ENCODE measurements at places on chromosomes 12 and 14.
A peak's percentile ranks its signal among the peaks of the same experiment; 100 is the strongest.

DNA sequence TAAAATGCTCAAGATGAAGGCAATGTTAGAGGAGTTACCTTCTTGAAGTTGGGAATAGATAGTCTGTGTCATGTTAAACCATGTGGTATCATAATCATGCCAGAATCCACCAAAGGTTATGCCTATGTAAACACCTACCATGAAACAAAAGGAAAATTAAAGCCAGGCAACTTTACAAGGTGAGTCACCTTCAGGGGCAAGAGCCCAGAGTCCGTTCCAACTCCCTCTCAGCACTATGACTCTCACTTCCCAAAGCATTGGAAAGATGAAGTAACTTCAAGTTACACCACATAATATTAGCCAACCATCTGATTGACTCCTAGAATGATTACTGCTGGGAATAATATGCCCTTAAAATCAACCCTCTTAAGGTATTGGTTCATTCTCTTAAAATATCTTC is 38.5 kb downstream of the CATSPERB start:
- no peak for DNase-seq

DNA sequence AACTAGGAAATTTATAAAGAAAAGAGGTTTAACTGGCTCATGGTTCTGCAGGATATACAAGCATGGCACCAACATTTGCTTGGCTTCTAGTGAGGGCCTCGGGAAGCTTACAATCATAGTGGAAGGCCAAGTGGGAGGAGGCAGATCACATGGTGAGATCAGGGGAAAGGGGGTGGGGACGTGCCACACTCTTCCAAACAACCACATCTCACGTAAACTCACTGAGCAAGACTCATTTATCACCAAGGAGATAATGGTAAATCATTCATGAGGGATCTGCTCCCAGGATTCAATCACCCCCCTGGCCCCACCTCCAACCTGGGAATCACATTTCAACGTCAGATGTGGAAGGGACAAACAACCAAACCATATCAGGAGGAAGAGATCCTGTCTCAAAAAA is 35.8 kb downstream of the NUMB start:
- no peak for DNase-seq

DNA sequence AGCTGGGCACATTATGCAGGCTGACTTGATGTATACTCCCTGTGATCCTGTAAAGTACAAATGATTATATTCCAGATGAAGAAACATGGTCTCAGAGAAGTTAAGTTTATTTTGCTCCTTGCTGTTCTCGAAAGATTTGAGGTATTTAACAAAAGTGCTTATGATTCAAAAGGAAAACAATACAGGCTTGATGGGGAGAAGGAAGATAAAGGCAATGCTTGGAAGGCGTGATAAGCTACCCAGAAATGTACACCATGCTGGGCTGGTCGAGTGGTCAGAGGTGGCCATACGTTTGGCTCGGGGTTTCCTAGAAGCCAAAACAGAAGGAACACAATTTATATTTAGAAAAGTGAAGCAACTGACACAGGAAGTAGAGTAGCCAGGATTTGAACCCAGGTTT is 201.0 kb downstream of the KTN1 start:
- DNase-seq, result no peak

DNA sequence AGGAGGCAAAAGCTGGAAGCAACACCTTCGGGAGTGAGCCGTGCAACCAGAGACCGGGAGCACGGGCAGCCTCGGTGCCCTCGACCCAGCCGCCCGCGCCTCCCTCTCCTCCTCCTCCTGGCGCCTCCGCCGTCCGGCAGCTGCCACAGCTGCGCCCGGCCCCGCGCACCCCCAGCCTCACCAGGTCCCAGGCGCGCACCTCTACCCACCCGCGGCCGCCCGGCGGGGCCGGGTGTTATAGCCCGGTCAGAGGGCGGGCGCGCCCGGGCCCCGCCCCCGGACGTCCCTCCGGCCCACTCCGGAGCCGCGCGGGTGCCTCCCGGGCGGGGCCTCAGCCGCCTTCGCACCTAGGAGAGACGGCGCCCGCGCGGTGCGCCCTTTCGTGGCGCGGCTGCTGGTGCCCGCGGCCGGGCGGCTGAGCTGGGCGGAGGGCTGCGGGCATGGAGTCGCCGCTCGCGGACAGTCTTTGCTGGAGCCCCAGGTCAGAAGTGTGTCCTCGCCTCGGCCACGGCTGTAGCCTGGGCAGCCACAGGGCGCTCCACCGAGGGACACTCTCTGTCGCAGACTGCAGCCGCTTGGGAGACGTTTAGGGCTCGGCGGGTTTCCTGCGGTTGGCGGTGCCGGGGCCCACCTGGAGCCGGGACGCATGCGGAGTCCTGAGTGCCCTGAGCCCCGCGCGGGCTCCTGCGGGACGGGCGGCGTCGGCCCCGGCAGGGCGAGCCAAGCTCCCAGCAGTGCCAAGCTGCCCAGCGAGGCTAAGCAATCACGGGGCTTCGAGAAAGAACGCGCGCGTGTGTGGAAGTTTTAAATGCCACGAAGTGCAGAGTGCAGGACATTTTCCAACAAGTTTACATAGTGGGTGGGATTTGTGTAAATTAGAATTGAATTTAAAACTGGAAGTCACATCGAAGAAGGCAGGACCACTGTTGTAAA is at the start of gene CPM:
TSS of gene CPM (minus strand) at position 211 of the 933 bp plus-strand sequence. CDS start 334 bp downstream, outside the sequence.
- peak; percentile 59 for DNase-seq

- no peak for DNase-seq
These were observed 168.4 kb upstream of the EGLN3 start for GRCh38 chr14:34119107-34119858.

DNA sequence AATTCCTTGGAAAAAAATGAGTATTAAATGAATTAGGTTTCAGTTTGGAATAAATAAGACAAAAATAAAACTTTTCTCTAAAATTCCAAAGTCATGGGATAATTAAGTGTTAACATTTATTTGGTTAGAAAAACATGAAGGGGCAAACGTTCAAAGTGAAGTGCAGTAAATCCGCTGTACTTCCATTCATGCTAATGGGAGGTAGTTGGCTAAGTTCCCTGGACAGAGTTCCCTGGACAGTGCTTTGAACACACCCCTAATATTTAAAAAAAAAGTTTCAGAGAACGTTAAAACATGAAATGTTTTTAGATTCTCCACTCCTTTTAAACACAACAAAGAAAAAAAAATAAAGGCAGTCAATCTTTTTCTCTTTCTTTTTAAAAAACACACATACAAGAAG is 16.3 kb downstream of the ALX1 start:
- DNase-seq, result no peak

- DNase-seq, result no peak
These were observed 67.1 kb downstream of the TRAFD1 start for GRCh38 chr12:112192475-112192874.

DNA sequence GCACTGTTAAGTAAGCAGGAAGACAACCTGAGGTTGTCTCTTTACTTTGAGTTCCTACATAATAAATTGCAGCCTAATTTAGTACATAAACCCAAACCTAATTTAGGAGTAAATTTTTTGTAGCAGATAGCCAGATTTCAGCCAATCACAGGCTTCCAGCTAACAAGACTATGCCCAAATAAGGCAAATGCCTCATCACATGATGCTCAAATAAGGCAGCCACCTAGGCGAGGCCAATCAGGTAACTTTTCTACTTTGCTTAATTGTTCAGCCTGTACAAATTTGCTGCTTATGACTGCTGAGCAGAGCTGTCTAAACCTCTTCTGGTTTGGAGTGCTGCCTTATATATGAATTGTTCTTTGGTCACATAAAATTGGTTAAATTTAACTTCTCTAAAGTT is 1118.7 kb upstream of the TMEM132C start:
- DNase-seq, result no peak

DNA sequence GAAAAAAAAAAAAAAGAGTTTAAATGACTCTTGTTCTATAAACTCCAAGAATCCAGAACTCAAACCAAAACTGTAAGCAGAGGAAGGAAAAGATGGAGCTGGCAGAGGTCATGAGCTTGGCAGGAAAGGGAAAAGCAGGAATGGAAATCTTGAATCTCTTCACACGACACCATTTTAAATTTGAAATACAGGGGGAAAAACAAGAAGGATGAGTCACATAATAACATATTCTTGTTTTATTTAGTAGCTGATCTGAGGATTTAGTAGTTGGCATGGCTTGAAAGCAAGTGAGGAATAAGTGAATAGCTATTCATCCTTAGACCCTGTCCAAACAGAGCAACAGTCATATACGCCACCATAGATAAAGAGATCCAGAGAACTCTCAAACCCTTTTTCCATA is 35.0 kb downstream of the EPS8 start:
- no peak for DNase-seq
